SK-N-MC (cell line): ENCODE measurements at places on chromosomes 3 and 15.

DNA sequence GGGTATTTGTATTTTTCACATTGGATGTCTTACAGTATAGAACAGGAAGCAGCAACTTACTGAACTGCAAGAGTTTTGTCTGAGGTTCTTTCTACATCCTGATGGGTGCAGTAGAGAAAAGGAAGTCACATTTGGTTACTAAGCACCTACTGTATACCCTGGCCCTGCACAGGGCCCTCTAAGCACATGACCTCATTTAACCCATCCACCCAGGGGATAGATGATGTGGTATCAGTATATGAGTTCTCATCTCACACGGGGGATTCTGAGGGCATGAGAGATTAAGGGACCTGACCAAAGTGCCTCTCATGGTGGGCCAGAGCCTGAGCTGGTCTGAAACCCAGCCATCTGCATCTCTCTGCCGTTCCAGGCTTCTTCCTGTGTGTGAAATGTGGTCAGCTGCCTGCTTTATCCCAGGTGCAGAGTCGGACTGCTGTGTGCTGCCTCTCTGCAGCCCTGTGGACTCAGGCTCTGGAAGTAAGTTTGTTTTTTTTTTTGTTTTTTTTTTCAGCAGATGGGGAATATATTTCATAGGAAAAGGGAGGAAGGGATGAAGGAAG lies 17.9 kb downstream of the SLC6A11 start:
- no peak for DNase-seq

GRCh38 chr3:171251835-171252234 lies 208.4 kb downstream of the TNIK start:
- DNase-seq: no peak

DNA sequence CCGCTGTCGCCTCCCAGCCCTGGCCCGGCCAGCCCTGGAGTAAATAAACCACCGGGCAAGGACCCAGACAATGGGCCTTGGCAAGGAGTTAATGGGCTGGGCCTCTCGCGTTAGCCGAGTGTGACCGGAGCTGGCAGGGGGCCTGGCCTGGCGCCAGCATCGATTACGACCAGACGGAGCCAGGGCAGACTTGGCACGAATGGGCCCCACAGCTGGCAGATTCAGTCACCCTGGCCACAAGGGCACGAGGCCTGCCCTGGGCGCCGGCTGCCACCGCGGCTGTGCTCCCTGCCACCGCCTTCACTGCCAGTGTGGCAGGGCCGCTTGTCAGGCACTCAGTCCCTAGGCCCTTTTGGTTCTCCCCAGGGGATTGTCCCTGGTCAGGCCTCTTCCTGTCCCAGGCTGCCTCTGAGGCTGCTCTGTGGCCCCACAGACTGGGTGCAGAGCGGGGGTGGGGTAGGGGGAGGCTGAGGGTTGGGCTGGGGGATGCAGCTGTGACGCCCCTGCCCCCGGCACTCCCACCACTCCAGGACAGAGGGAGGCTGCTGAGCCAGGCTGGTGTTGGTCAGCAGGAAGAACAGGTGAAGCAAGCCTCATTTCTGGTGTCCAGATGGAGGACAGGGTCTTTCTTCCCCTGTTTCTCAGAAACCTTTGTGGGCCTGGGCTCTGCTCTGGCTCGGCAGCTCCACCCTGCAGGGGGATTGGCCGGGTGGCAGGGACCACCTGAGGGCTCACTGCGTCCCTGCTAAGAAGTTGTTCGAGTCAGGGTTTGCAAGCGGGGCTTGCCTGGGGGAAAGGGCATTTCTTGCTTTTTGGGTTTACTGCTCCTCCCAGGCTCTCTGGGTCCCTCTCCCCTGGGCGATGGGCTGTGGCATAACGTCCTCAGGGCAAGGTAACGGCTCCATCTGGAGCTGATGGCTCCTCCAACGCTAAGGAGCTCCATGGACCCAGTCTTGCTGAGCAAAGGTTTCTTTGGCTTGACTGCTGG lies 30.5 kb upstream of the SRP14 start:
- no peak for DNase-seq

DNA sequence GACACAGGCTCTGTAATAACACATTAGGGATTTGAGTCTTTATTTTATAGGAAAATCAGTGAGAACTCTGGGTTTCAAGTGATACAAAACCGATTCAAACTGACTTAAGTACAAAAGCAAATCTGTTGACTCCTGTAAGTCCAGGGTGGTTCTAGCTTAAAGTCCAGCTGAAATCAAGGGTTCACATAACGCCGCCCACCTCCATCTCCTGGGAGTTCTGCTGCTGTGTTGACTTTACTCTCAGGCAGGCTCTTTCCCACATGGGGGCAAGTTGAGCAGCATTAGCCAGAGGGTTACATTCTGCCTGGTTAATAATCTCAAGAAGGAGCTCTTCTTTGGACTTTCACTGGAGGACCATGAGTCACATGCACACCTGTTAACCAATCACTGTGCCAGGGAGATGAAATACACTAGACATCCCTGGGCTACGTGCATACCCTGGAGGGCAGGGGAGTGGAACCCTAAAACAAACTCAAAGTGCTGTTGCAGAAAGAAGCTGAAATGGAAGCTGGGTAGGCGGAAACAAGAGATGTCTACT lies 9.7 kb upstream of the RNF7 start:
- no peak for DNase-seq

DNA sequence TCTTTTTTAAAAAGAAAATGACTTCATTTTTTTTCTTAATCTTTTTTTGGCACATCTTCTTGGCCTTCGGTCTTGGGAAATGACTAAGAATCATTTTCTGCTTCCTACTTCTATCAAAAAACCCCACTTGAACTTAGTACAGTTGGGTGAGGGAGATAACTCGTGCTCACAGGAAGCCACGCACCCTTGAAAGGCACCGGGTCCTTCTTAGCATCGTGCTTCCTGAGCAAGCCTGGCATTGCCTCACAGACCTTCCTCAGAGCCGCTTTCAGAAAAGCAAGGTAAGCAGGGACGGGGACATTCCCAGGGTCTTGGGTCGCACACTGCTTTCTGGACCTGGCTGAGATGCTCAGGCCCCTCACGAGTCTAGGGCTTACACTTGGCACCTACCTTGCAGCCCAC lies at the start of gene CCR4:
Gene CCR4 (plus strand): TSS at position 235 of the 402 bp plus-strand sequence. CDS start 1,779 bp downstream, outside the sequence.
- DNase-seq: no peak

DNA sequence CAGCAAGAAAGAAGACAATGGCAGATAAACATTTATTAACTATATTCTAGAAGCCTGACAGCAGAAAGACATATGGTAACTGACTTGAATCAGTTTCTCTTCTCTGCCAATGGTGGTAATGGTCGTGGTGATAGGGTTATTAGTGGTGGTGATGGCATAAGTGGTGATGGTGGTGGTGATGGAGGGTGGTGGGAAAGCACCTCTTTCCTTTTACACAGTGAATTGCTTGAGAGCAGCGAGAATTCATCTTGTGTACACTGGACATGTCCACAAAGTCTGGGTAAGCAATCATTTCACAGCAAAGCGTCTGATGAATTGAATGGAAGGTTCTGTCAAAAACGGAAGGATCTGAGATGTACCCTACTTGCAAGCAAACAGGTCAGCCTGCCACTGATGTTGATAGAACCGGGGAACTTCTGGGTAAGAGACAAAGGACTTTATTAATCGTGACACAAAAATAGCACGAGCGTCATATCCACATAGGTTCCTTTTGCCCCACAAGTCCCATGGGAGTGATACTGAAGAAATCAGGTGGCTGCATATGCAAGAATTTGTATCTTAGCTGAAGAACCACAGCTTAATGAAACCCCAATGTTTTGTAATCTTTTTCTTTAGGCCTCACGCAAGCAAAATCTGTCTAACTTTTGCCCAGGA lies 23.5 kb upstream of the TBC1D5 start:
- no peak for DNase-seq

GRCh38 chr15:43183270-43183669 lies 1.9 kb upstream of the CCNDBP1 start:
- no peak for DNase-seq
